ENCODE measurements at places on chromosomes 12 and 14.
A peak's percentile ranks its signal among the peaks of the same experiment; 100 is the strongest.

DNA sequence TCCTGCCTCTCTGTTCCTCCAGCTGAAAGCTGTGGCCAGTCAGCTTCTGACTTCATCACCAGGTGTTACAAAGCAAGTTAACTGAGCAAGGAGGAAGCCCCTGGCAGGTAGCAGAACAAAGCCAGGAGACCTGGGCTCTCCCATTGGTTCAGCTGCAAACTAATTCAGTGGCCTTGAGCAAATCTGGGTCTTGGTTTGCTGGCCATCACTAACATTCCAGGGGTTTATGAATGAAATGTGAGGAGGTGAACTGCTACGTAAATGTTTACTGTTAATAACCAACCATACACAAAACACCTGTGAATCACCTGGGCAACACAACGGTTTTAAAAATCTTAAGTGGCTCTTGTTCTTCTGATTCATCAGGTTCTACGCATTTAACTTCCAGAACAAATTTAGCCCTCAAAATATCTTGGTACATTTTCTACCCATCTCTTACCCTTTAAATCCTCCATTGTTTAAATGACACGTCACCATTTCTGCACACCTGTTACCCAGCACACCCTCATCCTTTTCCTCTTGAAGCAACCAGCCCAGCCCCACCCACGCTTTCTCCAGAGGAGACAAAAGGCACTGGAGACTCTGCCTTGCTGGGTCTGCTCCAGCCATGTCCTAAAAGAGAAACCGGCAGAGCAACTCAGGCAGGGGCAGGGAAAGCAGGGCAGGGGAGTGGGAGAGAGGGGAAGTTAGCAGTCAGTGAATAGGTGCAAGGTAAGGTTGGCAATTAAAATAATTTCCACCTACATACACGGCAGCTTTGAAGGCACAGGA lies 49.3 kb upstream of the TSPAN11 start:
- peak; percentile 99 for DNase-seq

- DNase-seq: peak; percentile 35
Measured at GRCh38 chr12:45989721-45990467, 480 bp downstream of the SCAF11 start.

GRCh38 chr12:123621101-123621500 lies 12.4 kb downstream of the EIF2B1 start:
- no peak for DNase-seq

DNA sequence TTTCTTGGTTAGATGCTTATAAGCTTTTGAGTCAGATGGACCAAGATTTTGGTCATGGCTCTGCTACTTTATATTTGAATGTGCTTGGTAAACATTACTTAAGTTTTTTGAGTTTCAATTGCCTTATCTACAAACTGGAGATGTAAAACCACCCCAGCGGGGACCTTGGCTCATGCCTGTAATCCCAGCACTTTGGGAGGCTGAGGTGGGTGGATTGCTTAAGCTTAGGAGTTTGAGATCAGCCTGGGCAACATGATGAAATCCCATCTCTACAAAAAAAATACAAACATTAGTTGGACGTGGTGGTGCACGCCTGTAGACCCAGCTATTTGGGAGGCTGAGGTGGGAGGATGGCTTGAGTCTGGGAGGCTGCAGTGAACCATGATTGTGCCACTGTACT lies 11.2 kb downstream of the NECAP1 start:
- DNase-seq: no peak

- DNase-seq: no peak
Measured at GRCh38 chr12:76547526-76547925, 12.0 kb downstream of the OSBPL8 start.

- DNase-seq: no peak
Measured at GRCh38 chr12:53241623-53242412, 9.8 kb upstream of the RARG start.
